Activated CD8-positive, alpha-beta memory T cell treated with anti-CD3 and anti-CD28 coated beads, Interleukin-2, amount 10 ng/mL, durations not matched to agents 7 days and 5 days (primary cell): ENCODE measurements at places on chromosomes 3 and 15.

DNA sequence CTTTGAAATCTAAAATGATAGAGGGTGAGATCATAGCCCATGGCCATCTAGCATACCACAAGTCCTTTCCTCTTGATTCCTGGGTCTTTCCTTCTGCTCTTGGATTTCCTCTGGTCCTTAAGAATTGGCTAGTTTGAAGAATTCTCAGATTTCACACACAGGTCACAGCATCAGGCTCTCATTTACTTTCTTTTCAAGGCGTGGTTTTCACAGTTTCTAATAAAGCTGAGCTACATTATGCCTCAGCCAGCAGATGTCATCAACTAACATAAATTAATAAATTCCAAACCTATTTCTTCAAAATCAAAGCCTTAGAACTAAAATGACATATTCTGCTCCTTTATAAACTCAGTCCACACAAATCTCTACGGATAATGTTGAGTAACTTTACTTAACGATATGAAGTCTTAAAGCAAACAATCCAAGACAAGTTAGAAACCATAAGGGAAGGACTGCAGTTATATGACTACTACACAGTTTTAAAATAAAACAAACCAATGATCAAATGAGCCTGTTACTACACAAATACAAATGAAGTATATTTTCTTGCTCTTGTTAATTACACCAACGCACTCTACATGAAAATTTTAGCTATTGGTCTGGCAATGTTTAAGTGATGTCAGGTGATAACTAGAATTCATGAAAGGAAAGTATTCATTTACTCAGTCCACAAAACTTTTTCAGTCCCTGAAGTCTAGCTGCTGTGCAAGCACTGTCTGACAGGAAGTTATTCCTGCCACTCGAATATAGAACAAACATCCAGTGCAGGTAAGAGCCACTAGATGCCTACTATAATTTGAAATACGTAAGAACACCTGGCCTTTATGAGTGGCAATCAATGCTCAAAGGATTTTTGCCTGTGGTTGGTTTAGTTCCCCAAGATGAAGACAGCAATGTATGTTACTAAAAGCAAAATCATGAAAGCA lies 9.2 kb downstream of the CCDC14 start:
- no peak for DNase-seq
- no peaks in the 10 kb centered on the region for H3K27me3 ChIP-seq
- no peak overlapping the region for H3K4me3 ChIP-seq
- H3K4me1 ChIP-seq = no peaks in the 10 kb centered on the region
- H3K36me3 ChIP-seq = peaks cover 44% of the 10 kb centered on the region
- no peak overlapping the region for H3K27ac ChIP-seq

DNA sequence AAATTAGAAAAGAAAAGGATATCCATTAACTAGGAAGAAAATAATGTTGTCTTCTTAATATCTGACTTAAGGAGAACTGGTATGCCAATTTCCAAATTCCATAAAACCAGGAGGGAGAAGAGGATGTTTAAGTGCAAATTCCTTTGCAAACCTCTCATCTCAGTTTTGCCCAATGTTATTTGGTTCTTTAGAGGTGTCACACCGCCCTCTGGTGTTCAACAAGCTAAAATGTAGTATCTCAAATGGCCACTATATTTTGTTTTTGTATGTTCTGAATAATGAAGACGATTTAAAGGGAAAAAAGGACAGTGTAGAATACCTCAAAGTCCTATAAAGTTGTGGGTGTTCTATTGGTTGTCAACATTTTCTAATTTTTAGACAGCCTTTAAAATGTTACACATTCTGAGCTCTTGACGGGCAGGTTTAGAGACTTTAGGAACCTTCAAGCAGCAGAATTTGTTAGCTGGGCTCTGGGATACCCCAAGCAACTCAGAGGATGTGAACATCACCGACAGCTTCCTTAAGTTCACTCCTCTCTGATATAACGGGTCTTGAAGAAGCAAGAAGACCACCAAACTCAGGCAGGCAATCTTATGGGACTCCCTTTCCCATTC lies 458.3 kb downstream of the MFSD1 start:
- H3K4me1 ChIP-seq = no peaks in the 10 kb centered on the region
- H3K36me3 ChIP-seq = no peaks in the 10 kb centered on the region
- H3K27ac ChIP-seq = no peak overlapping the region

DNA sequence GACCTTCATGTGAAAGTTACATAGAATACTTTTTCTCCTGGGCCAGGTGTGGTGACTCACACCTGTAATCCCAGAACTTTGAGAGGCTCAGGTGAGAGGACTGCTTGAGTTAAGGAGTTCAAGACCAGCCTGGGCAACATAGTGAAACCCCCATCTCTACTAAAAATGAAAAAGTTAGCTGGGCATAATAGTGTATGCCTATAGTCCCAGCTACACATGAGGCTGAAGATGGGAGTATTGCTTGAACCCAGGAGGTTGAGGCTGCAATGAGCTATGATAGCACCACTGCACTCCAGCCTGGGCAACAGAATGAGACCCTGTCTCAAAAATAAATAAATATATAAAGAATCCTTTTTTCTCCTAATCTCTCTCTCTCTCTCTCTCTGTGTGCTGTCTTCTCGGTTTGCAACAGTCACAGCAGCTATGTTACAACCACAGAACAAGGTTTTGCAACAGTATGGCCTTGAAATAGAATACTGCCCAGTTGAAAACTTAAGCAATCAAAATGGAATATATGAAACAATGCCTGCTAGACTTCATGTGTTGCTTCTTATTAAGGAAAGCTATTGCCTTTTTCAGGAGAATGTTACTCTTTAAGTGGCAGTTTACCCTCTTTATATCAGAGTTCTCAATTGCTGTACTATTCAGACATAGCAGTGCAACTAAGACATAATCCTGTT lies 12.3 kb upstream of the DENND4A start:
- H3K4me3 ChIP-seq = no peak overlapping the region
- H3K27ac ChIP-seq = peak overlapping the region; percentile 80
- H3K4me1 ChIP-seq = peaks cover 45% of the 10 kb centered on the region
- DNase-seq = no peak
- peaks cover 4% of the 10 kb centered on the region for H3K36me3 ChIP-seq
- H3K27me3 ChIP-seq = no peaks in the 10 kb centered on the region

- peaks cover 8% of the 10 kb centered on the region for H3K27me3 ChIP-seq
- DNase-seq = no peak
- no peaks in the 10 kb centered on the region for H3K36me3 ChIP-seq
- peaks cover 25% of the 10 kb centered on the region for H3K4me1 ChIP-seq
- H3K27ac ChIP-seq = no peak overlapping the region
- H3K4me3 ChIP-seq = no peak overlapping the region
Measured at GRCh38 chr3:192819001-192819569, 91.7 kb upstream of the FGF12 start.

- no peak overlapping the region for H3K4me3 ChIP-seq
- H3K27me3 ChIP-seq = peaks cover 48% of the 10 kb centered on the region
- no peak for DNase-seq
- no peaks in the 10 kb centered on the region for H3K4me1 ChIP-seq
- no peaks in the 10 kb centered on the region for H3K36me3 ChIP-seq
Measured at GRCh38 chr15:60213377-60214000, 184.3 kb downstream of the ANXA2 start.

DNA sequence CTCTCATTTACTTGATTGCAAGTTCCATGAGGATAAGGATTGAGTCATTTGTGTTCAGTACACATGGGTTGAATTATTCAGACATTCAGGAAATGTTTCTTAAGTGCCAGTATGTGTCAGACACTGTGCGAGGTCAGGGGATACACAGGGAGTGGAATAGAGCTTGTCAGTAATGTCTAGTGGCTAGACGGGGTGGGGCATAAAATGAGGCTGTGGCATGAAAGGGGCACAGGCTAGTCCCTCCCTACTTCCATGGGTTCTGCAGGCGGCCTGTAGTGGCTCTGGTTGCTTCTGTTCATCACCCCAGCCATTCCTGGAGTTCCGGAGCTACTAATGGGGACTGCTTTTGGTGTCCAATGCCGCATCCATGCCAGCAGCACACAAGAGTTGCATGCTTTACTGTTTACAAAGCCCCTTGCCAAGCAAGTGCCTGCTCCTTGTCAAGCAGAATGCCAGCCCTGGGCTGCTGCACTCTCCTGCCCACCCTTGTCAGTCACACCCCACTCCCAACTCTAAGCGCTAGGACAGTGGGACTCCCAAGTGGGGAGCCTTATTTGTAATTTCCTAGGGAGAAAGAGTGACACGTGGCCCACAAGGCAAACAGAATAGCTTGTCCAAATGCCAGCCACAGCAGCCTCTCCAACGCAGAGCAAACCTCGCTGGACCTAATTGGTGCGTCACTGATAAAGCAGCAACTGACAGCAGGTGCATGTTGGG lies 70.8 kb downstream of the RAB11A start:
- peaks cover 37% of the 10 kb centered on the region for H3K4me1 ChIP-seq
- H3K27ac ChIP-seq = no peak overlapping the region
- H3K36me3 ChIP-seq = no peaks in the 10 kb centered on the region
- H3K27me3 ChIP-seq = peaks cover 21% of the 10 kb centered on the region
- H3K4me3 ChIP-seq = no peak overlapping the region

- H3K27me3 ChIP-seq = no peaks in the 10 kb centered on the region
- no peak overlapping the region for H3K4me3 ChIP-seq
- peaks cover 12% of the 10 kb centered on the region for H3K36me3 ChIP-seq
- no peak for DNase-seq
- no peak overlapping the region for H3K27ac ChIP-seq
- H3K4me1 ChIP-seq = no peaks in the 10 kb centered on the region
Measured at GRCh38 chr15:82146990-82147461, 101.2 kb upstream of the MEX3B start.

DNA sequence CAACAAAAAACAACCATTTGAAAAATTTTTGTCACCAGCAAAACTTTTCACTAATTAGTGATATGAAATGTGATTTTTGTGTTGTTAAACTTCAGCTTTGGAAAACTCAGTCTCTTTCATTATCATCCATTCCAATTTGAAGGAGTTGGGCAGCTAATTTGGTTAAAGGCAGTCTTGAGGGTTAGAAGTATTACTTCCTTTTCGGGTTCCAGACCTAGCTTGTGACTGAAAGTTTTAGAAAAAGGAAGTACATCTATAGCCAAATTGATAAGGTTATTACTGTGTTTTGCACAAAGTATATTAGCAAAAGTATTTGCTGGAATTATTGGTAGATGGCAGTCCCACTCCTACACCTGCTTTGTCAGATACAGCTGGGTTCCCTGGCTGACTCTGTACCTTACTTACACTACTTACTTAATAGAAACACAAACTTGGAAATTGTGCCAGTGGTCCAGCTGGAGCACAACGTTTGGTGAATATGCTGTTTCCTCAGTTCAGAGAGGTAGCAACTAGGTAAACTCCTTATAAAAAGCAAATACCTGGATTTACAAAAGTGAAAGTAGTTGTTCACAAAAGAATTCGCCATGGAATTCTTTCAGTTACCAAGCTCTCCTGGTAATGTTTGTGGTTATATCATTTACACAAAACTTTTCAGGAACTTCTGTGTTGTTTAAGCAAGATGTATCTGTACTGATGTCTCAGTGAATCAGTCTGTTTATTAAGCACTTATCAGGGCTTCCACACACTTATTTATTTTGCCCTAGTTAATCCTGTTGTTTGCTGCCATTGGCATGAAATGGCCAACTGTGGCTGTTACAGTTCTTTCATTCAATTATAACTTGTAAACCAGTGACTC lies 31.6 kb downstream of the TIPARP start:
- peaks cover 37% of the 10 kb centered on the region for H3K4me1 ChIP-seq
- H3K27ac ChIP-seq = peak overlapping the region; percentile 3
- H3K4me3 ChIP-seq = no peak overlapping the region

- DNase-seq = no peak
- H3K27ac ChIP-seq = no peak overlapping the region
- H3K27me3 ChIP-seq = no peaks in the 10 kb centered on the region
- no peak overlapping the region for H3K4me3 ChIP-seq
- H3K36me3 ChIP-seq = no peaks in the 10 kb centered on the region
Measured at GRCh38 chr3:175127075-175127662, 268.0 kb downstream of the NAALADL2 start.

GRCh38 chr3:165549665-165550064 lies 287.6 kb downstream of the BCHE start:
- DNase-seq = no peak
- no peaks in the 10 kb centered on the region for H3K4me1 ChIP-seq
- H3K27ac ChIP-seq = no peak overlapping the region
- H3K4me3 ChIP-seq = no peak overlapping the region

DNA sequence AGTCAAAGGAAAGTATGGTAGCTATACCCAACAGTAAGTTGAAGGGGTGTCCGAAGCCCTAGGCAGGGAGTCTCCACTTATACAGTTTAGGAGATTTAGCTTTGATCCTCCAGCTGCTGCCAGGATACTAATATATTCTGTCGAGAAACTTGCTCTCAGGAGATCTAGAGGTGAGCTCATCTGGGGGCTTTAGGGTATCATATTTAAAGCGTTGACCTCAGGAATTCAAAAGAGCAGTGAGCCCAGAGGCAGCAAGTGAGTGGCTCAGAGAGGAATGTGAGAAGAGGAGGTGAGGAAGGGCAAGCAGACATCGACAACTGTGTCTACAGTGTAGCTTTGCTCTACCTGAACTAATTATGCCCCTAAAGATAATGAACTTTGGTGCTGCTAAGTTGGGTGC lies 245.1 kb upstream of the LRTM1 start:
- H3K27me3 ChIP-seq = no peaks in the 10 kb centered on the region
- no peaks in the 10 kb centered on the region for H3K4me1 ChIP-seq
- no peak overlapping the region for H3K27ac ChIP-seq
- H3K36me3 ChIP-seq = no peaks in the 10 kb centered on the region

DNA sequence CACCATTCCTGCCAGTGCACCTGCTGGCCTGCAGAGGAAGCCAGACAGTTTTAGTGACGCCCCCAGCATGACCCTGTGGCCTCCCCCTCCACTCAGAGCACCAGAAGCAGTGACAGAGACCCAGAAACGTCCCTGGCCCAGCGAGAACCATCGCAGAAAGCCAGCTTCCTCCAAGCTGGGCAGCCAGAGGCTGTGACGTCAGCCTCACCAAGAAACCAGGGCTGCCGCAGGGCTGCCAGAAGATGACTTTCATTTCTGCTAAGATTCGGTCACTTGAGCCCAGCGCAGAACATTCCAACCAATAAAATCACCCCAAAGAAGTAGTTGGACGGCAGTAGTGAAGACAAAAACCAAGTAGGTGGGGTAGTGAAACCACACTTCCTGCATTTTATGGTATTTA lies 29.6 kb upstream of the RPL32 start:
- peak overlapping the region; percentile 21 for H3K4me3 ChIP-seq
- H3K4me1 ChIP-seq = peaks cover 21% of the 10 kb centered on the region
- DNase-seq = peak; percentile 81
- peaks cover 28% of the 10 kb centered on the region for H3K27me3 ChIP-seq
- no peaks in the 10 kb centered on the region for H3K36me3 ChIP-seq

DNA sequence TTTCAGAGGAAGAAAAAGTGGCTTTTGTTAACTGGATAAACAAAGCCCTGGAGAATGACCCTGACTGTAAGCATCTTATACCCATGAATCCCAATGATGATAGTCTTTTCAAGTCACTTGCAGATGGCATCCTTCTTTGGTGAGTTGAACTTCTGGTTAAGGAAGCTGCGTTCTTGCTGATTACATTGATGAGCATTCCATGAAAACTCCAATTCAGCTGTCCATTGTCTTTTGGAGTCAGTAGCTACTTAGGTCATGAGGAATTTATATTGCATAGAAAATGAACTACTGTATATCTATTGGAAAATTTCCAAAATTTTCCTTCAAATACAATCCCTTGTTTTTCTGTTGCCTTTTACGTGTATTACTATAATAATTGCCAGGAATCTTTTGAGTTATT lies 47.7 kb upstream of the TRPC1 start:
- no peaks in the 10 kb centered on the region for H3K36me3 ChIP-seq
- DNase-seq = no peak
- no peaks in the 10 kb centered on the region for H3K27me3 ChIP-seq
- no peaks in the 10 kb centered on the region for H3K4me1 ChIP-seq
- no peak overlapping the region for H3K4me3 ChIP-seq

GRCh38 chr3:25520926-25521559 lies 93.0 kb downstream of the RARB start:
- no peaks in the 10 kb centered on the region for H3K4me1 ChIP-seq
- H3K27me3 ChIP-seq = peaks cover 14% of the 10 kb centered on the region
- no peaks in the 10 kb centered on the region for H3K36me3 ChIP-seq
- no peak overlapping the region for H3K4me3 ChIP-seq
